ENCODE measurements at places on chromosomes 4 and X.
A peak's percentile ranks its signal among the peaks of the same experiment; 100 is the strongest.

DNA sequence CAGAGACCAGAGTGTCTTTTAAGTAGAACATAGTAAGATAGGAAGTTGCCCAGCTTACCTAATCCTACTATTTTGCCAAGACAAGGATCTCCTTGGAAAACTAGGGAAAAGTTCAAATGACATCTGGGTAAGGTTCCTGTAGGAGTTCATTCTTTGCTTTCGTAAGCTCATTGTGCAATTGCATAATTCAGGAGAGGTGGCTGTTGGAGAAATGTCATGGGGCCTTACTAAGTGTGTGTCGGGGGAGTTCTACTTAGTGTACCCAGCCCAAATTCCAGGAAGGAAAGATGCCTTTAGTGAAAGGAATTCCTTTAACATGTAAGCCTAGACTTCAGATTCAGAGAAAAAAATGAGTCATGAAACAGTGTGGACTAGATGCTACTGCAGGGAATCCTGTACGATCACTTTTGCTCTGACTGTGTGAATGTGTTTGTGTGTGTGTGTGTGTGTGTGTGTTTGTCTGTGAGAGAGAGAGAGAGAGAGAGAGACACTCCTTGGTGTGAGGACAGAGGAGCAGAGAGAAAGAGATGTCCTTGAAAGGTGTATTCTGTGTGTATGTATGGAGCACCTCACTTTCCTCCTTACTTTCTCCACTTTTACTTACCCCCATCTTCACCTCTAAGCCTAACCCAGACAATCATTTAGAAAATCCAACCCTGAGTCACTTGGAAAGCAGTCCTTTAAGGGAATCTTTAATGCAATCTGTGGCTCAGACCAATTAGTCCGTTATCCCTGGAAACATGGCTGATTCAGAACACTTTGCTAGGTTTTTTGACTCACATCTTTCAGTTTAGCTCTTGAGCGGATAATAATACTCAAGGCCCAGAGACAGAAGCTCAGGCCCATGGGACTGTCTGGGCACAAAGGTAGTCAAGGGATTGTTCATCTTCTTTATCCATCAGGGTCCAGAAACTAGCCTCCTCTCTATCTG is 114.5 kb upstream of the ACSL4 start:
- no peak for DNase-seq

- no peak for DNase-seq
These were observed 8.8 kb downstream of the CHST7 start for GRCh38 chrX:46582325-46582724.

DNA sequence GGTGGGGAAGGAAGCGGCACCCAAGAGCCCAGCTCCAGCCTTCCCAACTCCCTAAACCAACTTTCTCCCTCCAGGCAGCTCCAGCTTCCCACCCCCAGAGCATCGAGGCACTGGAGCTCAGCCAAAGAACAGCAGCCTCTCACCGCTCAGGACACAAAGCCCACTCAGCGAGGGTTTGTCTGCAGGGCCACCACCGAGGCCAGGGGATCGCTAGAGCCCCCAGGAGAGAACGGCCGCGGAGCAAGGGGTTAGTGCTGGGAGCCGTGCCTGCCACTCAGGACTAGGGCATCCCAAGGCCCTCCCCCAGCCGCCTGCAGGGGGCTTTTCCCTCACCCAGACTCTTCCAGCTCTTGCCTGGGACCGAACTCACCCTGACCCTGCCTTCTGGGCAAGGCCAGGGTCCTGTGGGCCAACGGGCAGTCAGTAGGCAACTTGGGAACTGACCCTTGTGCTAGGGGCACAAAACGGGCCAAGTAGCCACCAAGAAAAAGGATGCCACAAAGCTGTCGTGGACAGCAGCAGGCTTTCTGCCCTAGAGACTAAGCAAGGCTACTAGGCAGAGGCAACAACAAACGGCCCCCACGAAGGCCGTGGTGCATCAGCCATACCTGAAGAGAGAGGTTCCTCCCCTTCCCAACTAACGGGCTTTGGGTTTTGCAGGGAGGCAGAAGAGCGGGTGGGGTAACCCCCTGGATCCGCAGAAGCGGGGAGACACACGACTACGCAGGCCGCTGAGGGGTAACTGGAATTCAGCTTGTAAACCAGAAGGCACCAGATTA is 2.3 kb downstream of the HCFC1 start:
- no peak for DNase-seq

GRCh38 chrX:41480508-41481260 is 33.5 kb downstream of the NYX start:
- DNase-seq: no peak

- DNase-seq: peak; percentile 37
These were observed 84.8 kb downstream of the PAK3 start for GRCh38 chrX:111180750-111181240.

DNA sequence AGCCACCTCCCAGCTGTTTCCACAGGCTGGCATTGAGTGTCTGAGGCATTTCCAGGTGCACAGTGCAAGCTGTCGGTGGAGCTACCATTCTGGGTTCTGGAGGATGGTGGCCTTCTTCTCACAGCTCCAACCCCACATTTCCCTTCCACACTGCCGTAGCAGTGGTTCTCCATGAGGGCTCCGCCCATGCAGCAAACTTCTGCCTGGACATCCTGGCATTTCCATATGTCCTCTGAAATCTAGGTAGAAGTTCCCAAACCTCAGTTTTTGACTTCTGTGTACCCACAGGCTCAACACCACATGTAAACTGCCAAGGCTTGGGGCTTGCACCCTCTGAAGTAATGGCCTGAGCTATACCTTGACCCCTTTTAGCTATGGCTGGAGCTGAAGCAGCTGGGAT is 10.3 kb upstream of the FRMPD4 start:
- no peak for DNase-seq

DNA sequence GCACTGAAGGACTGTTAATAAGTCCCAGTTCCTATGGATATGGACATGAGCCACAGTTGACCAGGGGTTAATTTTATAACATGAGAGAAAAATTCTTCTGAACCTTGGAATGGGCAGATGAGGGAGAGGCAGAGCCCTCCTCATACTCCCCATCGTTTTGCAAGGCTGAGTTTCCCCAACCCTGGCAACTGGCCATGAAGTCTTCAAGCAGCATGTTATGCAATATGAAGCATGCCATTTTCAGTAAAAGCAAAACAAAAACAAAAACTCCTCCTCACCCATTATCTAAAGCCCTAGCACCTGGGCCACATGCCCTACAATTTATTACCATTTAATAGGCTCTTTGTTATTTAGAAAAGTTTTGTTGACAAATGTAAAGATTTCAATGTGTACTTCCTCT is 64.5 kb downstream of the GPC4 start:
- DNase-seq: no peak

DNA sequence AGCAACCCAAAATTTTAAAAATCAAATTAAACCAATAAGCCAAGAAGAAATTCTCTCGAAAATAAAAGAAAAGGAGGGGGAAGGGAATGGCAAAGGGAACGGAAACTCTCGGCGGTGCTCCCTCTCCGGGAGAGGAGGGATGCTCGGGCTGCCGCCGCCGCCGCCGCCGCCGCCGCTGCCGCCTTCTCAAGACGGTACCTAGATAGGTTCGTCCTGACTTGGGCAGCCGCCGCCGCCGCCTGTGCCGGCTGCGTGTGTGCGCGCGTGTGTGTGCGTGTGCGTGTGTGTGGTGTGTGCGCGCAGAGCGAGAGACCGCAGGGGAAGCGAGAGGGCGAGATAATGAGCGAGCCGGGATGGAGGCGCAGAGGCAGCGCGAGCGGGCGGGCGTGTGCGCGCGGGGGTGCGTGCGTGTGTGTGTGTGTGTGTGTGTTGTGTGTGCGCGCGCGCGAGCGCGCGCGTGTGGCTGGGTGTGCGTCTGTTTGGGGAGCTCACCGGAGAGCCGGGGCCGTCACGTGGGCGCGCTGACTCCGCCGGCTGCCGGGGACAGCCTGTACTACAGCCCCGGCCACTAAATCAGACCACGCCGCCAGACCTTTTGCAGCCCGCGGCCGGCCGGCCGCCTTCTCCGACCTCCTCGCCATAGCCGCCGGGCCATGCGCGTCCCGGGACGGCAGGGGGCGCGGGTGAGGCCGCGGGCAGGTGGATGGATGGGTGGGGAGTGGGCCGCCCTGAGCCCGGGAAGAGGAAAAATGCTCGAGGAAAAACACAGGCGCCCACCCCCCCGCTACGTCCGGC is 111.6 kb downstream of the DHX15 start:
- DNase-seq: peak; percentile 17

DNA sequence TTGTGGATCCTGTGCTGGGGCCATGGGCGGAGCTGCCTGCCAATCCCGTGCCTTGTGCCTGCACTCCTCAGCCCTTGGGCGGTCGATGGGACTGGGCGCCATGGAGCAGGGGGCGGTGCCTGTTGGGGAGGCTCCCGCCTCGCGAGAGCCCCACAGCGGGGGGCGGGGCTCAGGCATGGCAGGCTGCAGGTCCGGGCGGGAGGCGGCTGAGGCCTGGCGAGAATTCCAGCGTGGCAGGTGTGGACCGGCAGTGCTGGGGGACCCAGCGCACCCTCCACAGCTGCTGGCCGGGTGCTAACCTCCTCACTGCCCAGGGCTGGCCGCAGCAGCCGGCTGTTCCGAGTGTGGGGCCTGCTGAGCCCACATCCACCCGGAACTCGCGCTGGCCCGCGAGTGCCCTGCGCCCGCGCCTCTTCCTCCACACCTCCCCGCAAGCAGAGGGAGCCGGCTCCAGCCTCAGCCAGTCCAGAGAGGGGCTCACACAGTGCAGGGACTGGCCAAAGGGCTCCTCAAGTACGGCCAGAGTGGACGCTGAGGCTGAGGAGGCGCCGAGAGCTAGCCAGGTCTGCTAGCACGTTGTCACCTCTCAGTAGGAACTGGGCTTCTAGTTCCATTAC is 85.9 kb downstream of the GBA3 start:
- DNase-seq: no peak

- no peak for DNase-seq
These were observed 988 bp upstream of the MXD4 start for GRCh38 chr4:2262944-2263250.

DNA sequence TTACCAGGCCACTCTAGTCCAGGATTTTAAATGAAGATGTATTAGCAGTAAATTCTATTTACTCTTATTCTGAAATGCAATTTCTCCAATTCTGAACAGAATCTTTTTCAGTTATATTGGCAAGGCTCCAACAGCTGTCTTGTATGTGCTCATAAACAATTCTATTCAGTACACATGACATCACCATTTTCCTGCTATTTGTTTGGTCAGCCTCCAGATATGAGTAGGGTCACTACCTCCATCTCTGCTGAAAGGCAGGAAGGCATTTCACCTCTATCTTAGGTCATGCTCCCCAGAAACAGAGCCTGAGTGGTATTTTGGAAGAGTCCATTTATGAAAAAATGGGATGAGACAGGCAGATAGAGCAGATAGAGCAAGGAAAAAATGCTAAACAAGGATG is 151.1 kb upstream of the ADGRL3 start:
- no peak for DNase-seq

- DNase-seq: no peak
These were observed 2.5 kb upstream of the RS1 start for GRCh38 chrX:18674417-18674787.

DNA sequence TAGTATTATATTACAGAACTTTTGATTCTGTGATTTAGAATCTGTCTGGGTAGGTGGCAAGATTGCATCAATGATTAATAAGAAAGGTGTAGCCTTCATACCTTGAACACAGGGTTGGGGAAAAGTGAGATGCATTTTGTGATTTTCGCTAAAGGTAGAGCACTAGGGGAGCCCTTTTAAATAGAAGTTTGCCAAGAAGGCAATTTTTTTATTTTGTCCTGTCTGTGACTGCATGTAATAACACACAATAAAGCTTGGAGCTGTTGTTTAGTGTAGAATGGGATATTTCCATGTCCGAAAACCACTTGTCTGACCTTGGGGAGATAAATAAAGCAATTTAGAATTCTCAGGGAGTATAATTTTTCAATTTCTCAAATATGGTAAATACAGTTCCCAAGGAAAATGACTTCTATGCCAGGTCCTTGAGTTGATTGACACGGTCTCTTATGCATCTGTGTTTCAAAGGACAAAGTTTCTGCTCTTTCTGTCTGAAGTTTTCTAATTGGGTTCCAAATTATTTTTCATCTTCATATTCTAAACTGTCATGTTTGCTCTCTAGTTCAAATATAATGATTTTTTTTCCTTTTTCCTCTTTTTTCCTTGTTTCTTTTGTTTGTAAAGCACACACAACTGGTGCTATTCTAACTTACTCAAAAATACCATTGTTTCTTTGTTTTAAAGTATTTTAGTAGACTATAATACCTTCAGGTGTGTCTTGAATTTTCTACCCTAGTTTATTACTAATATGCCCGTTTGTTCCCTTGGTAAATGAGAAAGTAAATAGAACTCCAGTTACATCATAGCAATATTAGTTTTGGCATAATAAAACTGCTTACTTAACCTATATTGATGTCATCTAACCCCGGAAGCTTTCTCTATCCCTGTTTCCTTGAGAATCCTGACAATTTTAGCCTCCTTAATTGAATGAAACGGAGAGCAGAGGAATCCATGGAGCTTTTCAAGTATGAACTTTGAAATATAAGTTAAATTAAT is 87.8 kb upstream of the BMPR1B start:
- no peak for DNase-seq

DNA sequence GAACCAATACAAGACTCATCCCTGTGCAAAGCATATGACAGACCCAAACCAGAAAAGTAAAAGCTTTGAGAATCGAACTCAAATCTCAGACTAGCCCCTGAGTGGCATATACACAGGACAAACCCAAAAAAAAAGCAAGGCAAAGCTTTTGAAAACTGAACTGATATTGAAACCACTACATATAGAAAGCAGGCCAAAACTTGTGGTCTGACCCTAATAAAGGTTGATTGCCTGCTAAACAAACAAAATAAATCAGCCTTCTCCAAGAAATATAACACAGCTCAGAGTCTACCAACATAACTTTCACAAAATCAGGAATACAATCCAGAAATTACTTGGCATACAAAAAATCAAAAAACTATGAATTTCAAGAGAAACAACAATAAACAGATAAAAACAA is 40.3 kb downstream of the LRBA start:
- DNase-seq: no peak

DNA sequence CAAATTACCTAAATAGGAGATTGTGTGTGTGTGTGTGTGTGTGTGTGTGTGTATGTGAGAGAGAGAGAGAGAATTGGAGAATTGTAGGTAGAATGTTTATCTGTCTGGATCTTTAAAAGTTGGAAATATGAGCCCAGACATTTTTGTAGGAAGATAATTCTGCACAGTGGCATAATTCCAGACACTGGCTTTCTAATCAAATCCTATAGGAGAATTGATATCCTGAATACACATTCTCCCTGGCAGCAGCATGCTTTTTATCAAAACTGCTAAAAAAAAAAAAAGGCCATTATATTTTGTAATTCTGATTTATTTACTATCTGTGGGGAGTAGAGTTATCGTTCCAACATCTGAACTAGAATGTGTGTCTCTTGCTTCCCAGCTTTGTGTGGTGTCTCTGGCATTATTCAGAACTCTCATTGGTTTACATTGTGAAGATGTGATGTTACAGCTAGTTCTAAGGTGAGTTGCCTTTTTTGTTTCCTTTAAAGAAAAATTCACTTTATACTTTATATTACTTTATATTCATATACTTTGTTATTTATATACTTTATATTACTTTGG is 122.4 kb downstream of the GATB start:
- no peak for DNase-seq

DNA sequence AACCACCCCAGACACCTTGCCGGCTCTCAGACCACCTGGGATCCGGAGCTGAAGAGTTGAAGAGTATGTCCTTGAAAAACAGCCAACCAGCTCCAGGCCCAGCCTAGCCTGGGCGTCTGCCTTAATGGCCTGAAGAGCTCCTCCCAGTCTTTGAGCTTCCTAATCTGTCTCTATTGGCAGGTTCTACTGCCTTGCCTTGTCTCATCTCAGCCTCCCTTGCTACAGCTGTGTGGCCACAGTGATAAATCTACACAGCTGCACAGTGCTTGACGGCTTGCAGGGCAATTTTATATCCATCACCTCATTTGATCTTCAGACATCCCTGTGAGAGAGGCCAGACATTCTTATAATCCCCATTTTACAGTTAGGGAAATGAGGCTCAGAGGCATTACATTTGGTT is 19.9 kb downstream of the AWAT2 start:
- DNase-seq: no peak

All from NCI-H510A treated with DMSO at 0.1 percent for 48 hours (cell line).